ENCODE measurements at places on chromosomes 6 and 20.

DNA sequence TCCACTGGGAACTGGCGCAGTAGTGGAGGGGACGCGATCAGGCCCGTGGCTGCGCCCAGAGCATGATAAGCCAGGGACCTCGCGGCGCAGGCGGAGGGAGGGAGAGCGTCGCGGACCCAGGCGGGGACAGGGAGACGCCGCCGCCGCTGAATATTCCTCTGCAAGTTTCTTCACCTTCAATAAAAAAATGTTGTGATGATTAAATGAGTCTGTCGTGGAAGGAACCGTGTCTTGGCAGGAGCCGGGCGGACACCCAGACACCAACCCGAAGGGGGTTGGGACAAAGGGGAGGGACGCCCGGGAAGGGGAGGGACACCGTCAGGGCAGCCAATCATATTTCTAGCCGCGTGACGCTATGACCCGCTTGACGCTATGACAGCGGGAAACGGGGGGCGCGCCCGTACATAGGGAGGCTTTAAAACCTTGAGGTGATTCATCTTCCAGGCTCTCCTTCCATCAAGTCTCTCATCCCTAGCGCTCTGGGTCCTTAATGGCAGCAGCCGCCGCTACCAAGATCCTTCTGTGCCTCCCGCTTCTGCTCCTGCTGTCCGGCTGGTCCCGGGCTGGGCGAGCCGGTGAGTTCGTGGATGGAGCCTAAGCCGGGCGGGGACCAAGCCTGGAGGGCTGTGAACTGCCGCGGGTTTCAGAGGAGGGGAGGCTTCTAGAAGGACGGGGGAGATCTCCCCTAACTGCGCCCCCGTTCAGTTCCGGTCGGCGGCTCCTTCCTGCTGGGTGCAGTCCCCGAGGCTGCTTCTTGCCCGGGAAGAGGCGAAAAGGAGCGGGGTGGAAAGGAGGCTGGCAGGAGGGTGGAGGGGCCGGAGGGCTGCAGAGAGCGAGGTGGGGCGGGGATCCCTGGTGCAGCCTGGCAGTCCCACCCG, at the start of gene ULBP2:
Gene ULBP2 (plus strand): TSS at position 432 of the 878 bp plus-strand sequence. CDS start 59 bp downstream, at position 491.
- DNase-seq = peak; percentile 80

GRCh38 chr6:89368107-89368506, 15.6 kb upstream of the UBE2J1 start:
- DNase-seq = peak; percentile 18

GRCh38 chr6:129314575-129314974, 395.4 kb downstream of the ARHGAP18 start:
- DNase-seq = peak; percentile 5

- no peak for DNase-seq
Observed at GRCh38 chr20:53582574-53583351, 10.9 kb downstream of the ZNF217 start.

DNA sequence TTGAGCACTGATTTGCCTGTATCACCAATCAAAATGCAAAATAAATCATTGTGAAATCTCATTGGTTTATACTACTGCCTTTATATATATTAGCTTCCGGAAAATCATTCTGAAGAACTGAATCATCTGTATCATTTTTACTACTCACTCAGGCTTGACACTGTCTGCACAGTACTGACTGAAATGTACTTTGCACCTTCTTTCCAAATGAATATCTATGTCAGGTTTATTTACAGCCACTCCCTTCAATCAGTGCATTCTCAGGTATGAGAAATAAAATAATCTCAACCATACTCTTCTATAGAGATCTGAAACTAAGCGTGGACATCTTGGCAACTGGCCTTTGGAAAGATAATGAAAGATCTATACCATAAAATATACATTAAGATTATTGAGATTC, 2.7 kb downstream of the KHDRBS2 start:
- no peak for DNase-seq

GRCh38 chr6:5776706-5777390, 229.9 kb downstream of the NRN1 start:
- DNase-seq = no peak

GRCh38 chr6:33391922-33392594, 435 bp downstream of the KIFC1 start:
- DNase-seq = no peak

- DNase-seq = no peak
Observed at GRCh38 chr6:34517966-34518365, 38.2 kb downstream of the SPDEF start.

DNA sequence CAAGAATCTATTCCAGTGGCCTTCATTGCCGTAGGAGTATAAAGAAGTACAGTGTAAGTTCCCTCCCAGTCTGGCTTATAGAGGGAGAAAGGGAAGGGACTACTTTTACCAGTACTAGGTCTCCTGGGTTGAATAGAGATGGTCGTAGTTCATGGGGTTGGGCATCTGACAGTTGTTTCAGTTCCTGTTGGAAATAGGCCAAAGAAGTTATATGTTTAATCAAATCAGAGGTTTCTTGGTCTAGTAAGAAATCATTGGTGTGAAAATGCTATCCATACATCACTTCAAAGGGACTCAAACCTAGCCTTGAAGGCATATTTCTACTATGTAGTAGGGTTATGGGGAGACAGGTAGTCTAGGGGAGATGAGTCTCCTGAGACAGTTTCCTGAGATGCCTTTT, 45.6 kb upstream of the MAN1A1 start:
- no peak for DNase-seq

- DNase-seq = peak; percentile 77
Observed at GRCh38 chr6:72619883-72620696, 1.8 kb upstream of the KCNQ5 start.

DNA sequence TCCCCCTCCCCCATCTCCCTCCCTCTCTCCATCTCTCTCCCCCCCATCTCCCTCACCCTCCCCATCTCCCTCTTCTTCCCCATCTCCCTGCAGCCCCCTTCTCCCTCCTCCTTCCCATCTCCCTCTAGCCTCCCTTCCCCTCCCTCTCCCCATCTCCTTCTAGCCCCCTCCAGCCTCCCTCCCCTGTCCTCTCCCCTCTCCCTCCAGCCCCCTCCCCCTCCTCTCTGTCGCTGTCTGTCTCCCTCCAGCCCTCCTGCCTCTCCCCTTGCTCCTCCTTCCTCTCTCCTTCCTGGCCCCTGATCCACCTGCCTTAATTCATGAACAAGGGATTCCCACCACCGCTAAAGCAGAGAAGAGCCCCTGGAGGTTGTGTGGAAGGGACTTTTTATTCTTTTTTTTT, 26.9 kb upstream of the CHMP4B start:
- no peak for DNase-seq

DNA sequence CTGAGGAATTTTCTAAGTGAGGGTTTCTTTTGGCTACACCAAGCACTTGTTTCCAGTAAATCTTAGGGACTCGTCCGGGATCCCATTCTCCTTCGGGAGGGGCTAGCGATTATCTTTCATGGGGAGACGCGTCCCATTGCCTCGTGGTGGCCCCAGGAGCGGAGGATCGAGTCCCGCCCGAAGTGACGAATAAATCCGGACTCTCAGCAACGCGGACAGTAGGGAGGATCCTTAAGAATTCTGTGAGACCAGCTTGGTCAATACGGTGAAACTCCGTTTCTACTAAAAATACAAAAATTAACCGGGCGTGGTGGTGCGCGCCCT, 69.1 kb upstream of the PRSS16 start:
- no peak for DNase-seq

GRCh38 chr6:36633915-36634314, 39.8 kb downstream of the SRSF3 start:
- DNase-seq = no peak

DNA sequence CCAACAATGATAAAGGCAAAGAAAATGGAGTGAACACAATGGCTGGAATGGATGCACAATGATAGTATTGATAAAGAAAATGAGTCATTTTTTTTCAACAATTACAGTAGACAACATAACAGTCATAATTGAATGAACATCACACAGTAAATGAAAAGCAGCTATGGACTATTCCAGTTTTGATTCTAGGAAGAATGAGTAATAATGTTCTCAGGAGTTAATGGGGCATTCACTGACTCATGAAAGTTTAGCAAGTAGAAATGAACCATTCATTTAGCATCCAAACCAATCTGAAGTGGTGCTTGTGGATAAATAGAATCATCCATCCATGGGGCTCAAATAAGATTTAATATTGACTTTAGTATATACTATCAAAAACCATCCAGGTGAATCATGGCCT, 1029.5 kb upstream of the GJE1 start:
- DNase-seq = no peak

DNA sequence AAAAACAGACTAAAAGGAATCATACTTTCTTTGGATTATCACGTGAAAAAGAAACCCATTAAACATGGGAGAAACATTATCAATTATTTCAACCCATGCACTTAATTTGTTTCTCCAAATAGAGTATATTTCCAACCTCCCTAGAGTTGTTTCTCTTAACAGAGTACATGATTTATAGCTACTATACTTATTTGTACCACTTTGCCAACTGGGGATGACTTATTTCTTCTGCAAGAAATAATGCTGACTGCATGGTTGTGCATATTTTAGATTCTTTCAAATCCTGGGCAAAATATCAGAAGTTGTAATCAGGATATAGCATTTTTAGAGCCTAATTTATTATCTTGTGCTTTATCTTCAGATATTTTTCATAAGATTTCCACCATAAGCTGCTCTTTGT, 629.1 kb upstream of the EYS start:
- no peak for DNase-seq

DNA sequence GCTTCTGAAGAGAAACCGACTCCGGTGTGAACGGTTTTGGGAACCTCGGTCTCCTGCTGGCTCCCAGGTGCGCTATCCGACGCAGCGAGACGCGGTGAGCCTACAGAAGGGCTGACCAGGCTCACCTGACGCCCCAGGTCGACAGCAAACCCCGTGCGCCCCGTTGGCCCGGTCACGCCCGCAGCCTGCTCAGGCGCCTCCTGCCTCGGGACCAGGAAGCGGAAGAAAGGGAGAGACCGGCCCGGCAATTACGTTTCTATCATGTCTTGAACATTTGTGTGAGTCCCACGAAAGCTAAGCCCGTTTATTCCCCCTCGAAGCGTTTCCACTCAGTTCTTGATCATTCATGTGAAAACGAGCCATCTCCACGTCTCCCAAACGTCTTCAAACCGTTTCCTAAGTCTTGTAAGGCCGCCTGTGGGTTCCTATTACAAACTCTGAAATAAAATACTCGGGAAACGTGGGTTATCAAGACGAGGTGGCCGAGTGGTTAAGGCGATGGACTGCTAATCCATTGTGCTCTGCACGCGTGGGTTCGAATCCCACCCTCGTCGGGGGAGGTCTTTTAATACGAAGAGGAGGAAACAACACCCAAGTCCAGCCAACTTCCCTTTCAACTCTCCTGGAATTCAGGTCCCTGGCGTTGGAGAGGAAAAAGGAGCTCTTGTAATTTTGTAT, 150.5 kb upstream of the PRSS16 start:
- no peak for DNase-seq

- DNase-seq = no peak
Observed at GRCh38 chr6:81762606-81763005, 10.1 kb upstream of the TENT5A start.

GRCh38 chr20:10501402-10501801, 66.3 kb downstream of the SLX4IP start:
- peak; percentile 42 for DNase-seq

DNA sequence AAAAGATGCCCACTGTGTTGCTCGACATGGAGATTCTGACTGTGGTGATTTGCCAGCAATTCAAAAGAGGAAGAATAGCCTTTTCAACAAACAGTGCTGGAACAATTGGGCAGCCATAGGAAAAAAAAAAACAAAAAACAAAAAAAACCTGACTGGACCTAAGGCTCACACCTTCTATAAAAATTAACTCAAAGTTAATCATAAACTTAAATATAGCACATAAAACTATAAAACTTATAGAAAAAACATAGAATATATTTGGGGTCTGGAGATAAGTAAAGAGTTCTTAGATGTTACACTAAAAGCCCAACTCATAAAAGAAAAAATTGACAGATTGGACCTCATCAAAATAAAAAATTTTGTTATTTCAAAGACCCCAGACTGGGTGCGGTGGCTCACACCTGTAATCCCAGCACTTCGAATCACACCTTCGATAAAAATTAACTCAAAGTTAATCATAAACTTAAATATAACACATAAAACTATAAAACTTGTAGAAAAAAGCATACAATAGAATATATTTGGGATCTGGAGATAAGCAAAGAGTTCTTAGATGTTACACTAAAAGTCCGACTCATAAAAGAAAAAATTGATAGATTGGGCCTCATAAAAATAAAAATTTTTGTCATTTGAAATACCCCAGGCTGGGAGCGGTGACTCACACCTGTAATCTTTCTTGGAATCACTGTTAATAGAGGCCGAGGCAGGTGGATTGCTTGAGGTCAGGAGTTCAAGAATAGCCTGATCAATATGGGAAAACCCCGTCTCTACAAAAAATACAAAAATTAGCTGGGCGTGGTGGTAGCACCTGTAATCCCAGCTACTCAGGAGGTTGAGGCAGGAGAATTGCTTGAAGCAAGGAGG, 115.6 kb upstream of the FAM83B start:
- no peak for DNase-seq

DNA sequence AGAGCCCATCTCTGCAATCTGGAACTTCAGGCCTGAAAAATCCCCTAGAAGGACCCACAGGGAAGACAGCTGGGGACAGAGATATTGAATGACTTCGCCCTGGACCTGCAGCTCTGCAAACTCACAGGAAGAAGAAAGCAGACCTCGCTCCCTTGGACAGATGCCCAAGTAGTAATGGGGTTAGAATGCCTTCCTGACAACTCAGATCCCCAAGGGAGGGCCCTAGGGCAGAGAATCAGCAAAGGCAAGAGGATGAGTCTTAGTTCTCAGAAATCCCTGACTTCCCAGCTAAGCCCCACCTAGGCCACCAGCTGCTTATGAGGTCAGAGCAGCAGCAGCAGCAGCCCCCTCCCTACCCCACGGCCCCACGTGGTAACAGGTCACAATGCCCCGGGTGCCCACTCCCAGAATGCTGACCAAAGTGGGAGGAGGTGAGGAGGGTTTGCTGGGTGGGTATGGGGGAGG, at the start of gene C20orf141:
Gene C20orf141 (plus strand): TSS at position 401 of the 465 bp plus-strand sequence. CDS start 198 bp downstream, outside the sequence.
- no peak for DNase-seq

DNA sequence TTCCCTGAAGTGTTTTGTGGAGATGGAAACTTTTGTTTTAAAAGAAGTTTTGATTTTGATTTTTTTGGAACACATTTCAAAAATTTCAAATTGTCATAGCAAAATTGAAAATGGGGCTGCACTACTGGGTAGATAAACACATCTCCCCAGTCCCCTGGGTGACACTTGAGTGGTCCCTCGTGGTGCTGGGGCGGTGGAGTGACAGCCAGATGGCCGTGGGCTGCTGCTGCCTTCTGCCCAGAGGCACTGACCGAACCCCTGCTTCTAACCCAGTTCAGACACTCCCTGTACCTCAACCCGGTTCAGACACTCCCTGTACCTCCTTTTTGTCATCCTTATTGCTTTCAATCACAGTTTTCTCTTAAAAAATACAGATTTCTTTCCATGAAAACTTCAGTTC, 69.9 kb upstream of the SYNJ2 start:
- no peak for DNase-seq
